ENCODE measurements at places on chromosomes 4 and X.

DNA sequence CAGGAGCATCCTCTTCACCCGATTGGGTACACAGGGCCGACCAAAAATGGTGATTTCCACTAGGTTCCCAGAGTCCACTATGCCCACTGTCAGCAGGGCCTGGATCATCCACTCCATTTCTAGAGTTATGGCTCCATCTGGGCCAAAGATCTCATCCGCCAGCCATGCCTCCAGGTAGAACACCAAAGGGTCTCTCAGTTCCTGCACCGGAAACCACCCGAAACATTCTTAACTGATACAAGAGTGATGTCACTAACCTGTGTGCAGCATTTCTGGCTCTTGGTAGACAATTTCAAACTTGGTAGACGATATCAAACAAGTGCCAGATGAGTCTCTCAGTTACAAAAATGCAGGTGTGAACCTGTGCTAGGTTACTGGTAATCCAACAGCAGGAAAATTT is 306.1 kb downstream of the BCOR start:
- no peak for DNase-seq

DNA sequence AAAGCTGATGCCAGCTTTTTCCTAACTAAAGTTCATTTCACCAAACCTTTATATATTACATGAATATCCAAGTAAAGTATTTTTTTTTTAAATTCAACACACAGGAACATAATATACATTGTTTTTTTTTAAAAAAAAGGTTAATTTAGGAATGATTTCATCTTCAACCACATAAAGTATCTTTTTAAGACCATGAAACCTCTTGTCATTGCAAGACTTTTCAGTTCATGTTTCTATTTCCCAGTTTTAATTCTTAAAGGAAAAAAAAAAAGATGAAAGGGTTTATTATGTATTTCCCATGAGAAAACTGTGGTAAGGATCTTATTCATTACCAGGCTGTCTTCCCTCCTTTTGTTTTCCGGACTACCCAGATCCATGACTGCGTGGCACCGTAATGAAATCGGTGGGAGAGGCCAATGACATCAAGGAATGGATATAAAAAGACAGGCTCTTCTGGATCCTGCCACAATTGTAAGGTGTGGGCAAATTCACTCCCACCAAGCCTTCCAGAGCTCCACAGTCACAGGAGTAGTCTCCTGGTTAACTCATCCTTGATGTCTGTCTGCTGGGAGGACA is 84.7 kb upstream of the CBR4 start:
- no peak for DNase-seq

DNA sequence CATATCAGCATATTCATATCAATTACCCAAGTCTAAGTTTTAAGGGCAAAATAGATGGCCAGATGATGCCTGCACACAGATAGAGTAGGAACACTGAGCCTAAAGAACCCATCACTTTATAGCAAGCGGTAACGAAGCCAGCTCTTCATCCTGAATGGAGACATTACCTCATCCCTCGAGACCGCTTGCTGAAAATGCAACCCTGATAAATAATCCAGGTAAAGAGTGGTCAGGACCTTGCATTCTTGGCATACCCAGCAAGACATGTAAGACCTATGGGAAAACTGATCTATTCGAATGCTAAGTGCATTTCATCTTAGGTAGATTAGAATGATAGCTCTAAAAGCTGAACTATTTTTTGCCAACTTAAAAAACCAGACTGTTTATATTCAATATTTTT is 25.3 kb downstream of the DCHS2 start:
- DNase-seq, result no peak

DNA sequence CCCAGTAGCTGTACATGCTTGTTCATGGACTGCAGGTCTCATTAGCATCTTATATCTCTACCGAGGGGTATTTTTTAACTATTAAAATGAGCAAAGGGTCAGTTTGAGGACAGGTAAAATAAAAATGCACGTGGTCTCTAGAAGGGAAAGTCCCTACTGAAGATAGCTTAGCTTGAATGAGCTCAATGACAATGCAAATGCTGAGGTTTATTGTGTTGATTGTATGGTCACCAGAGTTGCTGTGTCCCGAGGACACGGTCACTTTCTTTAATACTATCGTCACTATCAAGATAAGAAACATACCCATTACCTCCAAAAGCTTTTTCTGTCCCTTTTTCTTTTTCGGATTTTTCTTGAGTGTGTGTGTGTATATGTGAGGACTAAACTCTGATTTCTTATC is 250.5 kb upstream of the PRKX start:
- no peak for DNase-seq

DNA sequence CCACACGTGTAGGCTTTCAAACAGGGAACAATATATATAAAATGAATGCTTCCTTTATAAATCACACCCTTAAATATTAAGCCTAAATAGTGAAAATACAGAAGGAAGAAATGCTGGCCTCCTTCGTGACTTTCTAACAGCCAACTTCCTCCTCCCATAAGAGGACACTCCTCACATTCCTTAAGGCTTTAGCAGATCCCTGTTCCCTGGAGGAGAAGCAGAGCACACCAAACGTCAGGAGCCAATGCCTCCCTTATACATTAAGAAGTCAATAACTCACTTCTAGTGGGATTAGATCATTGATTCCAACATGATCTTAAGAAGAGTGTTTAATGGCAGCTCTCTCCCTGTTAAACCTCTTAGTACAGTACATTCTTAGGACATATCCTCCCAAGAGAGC is 108.4 kb upstream of the FAM241A start:
- DNase-seq, result no peak

GRCh38 chr4:77826275-77826674 is 7.1 kb upstream of the CNOT6L start:
- DNase-seq, result no peak

DNA sequence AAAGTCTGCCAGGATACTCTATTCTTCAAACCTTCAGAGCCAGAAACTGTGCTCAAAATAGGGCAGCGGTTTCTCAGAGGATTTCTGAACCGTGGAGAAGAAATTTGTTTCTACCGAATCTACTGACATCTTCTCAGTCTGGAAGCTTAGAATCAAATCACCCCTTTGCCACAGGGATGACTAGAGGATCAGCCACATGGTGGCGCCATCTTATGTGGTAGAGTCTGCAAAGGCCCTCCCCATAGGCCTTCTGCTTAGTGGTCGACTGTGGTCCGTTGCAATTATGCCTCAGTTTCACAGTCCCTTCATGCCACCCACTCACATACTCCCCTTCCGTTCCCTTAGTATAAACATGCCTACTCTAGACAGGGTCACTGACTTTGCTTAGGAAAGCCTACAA is 680.7 kb upstream of the SPANXN1 start:
- DNase-seq, result no peak

GRCh38 chr4:159776961-159777360 is 674.1 kb downstream of the RAPGEF2 start:
- DNase-seq, result no peak

DNA sequence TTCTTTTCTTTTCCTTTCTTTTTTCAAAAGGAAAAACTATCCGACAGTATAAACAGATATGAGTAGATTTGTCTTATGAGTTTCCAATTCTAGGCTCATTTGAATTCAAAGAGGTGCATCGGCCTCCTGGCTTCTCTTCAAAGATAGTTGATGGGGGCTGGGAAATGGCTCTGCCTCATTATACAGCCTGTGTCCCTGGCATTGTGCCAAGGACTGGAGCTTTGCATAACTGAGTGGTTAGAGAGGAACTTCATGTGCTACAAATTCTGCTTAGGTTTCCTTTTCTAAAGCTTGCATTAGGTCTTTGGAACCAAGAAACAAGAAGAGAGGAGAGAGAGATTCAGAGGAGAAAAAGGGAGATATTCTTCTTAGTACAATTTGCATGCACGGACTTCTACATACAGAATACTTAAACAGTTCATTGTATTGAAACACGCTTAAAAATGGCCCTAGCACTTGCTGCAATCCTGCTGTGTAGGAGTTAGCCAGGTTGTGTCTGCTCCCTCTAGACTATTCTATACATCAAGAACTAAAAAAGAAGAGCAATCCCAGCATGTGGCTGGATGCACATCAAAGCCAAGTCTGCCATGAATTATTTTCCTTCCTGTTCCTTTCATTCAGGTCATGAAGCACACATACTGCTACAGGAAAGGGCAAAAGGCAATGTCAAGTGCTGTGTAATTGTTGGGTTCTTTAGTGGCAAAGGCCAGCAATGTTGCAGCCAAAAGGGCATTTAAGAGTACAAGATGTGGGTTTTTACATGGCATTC is 70.9 kb downstream of the INTS12 start:
- no peak for DNase-seq

- no peak for DNase-seq
These were observed 395.1 kb upstream of the GNPDA2 start for GRCh38 chr4:45121426-45121975.

GRCh38 chr4:105594099-105595010 is 41.9 kb downstream of the ARHGEF38 start:
- no peak for DNase-seq

DNA sequence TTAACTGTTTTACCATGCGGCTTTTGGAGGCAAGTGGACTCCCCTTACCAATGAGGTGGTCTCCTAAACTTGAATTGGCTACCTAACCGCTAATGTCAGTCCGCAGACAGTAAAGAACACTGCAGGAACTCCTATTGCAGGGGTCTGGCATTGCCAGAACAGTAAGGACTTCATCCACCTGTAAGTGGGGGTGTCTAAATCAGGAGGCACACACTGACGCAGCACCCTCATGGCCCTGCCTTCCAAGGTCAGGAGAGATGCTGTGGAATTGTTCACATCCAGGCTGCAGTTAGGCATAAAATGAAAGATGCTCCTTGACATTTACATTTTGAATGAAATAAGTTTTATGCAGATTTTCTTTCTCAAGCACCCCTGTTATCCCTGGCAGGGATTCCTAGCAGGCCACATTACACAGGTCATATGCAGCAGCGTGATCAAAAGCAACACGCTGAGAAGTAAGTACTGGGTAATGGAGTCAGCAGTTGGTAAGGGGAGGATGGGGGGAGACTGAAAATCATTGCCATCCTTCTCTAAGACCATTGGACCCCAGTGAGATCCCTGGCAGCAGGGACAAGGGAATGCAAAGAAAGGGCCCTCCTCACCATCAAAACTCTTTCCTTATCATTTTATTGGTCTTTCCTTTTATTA is 3.8 kb downstream of the PPARGC1A start:
- DNase-seq, result no peak

DNA sequence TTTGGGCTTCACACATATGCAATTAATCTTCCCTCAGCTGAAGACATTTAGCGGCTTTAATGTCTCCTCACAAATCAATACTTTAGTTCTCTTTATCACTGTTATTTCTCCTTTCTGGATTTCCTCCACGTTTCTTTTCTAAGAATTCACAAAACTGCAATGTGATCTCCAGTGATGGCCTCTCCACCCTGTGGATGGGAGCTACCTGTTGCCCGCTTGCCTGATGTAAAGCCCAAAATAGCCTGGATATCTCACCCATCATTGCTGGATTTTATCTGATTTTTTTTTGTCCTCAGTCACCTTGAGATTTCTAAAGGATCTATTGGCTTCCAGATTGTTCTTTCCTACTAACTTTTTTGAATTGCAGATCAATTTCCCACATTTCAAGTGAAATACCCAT is 129.3 kb upstream of the FAM241A start:
- DNase-seq, result no peak

DNA sequence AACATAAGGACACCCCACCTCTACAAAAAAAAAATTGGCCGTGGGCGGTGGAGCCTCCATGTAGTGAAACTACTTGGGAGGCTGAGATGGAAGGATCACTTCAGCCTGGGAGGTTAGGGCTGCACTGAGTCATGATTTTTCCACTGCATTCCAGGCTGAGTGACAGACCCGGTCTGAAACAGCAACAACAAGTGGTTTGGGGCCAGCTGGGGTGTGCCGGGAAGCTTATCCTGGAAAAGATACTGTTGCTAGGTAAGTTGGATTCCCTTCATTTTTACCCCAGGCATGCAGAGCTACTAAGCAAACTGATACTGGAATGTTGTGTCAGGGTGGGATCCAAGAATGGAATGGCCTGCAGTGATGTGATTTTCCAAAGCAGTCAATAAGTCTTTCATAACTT is 57.0 kb downstream of the XAGE2 start:
- peak; percentile 30 for DNase-seq

DNA sequence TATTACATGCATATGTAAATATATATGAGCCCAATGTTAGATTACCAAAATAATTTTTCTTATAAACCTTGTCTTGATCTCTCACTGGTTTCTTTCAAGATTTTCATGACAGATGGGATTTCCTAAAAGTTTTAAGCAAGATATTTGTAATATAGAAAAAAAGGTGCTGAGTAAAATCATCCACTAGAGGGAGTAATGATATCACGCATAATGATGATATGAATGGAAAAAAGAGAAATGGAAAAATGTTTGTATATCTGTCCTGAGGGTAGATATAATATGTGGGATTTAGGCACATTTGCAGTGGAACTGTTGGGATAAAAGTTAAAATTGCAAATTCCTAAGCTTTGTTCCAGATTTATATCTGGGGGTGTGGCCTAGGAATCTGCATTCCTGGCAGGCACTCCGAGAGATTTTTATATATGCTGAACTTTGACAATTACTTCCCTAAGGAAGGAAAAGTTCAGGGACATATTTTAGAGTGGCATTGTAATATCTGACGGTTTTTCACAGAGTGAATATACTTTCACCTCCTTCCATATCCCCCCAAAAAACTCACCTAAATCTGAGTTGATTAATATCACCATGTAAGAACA is 60.5 kb downstream of the TMA16 start:
- DNase-seq, result no peak

DNA sequence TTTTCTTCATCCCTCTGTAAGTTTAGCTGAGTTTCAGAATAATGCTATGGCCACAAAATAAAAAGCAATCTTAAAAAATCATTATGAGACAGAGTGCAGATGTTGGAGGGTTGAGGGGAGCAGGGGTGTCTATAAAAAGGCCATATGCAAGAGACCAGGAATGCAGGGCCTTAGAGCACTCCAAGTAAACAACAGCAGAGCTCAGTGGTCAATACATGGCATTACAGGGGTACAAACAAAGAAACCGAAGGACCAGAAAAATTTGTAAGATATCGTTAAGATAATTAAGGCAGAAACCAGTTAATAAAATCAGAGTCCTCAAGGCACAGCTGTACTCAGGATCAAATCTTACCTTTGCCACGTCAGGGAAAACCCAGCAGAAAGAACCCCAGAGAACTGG is 28.4 kb upstream of the NDST3 start:
- DNase-seq, result no peak

DNA sequence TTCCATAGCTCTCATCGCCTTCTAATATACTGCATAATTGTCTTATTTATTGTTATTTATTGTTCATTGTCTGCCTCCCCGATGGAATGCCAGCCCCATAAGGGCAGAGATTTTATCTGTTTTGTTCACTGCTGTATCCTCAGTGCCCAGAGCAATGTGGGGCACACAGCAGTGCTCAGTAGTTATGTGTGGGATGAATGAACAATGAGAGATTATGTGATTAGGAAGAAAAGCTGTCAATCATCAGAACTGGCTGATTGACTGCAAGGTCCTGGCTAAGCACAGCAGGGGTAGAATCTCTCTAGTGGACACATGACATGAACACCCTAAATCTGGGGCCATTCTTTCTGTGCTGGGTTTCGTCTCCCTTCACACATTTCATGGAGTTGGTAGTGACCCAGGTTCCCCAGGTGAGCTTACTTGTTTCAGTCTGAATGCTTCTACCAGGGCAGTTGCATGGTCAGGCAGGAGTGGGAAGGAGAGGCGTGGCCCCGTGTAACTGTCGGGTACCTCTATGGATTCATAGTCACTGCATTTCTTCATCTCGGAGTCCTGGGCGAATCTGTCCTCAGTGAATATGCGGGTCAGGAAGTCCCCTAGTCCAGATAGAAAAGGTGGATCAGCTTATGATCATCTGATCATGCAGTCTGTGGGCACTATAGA is 12.6 kb downstream of the PPEF2 start:
- DNase-seq, result no peak

GRCh38 chr4:78766026-78766425 is 10.1 kb upstream of the BMP2K start:
- no peak for DNase-seq

All from BJ (cell line).